Stimulated activated CD4-positive, alpha-beta T cell treated with anti-CD3 and anti-CD28 coated beads, Interleukin-1b, Interleukin-23, amount 100 ng/mL, for 1 hour (primary cell): ENCODE measurements at places on chromosomes 4 and X.

DNA sequence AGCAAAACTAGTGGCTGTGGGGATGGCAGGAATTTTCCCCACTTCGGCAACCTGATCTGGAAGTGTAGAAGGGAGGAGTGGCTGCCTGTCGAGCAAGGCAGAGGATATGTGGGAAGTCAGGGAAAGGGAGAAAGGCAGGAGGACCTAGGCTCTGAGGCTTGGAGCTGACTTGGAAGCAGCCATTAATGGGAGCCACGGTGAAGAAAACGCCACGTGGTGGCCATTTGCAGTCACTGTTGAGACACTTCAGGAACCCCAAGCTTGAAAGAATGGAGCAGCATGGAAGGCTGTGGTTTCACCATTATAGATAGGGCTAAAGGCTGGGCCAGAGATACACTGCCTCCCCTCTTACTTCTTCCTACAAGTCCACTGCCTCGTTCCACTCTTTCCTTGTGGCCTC, 41.8 kb upstream of the MAML3 start:
- DNase-seq, result no peak

DNA sequence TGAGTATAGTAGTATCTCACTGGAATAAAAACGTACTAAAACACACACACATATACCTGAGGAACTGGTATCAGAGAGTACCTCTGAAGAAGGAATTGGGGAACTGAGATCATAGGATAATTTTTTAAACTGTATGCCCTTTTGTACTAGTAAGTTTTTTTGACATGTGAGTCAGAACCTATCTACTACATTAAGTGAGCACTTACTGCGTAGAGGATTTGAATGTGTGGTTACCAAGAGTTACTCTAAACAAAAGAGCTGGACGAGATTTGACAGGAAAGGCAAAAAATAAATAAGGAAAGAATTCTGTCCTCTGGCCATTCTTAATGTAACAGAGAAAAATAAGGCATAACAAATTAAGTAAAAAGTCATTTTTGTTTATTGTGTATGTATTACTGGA, 546.5 kb upstream of the FAT1 start:
- no peak for DNase-seq

GRCh38 chr4:151783867-151784266, 23.1 kb upstream of the GATB start:
- DNase-seq, result no peak

DNA sequence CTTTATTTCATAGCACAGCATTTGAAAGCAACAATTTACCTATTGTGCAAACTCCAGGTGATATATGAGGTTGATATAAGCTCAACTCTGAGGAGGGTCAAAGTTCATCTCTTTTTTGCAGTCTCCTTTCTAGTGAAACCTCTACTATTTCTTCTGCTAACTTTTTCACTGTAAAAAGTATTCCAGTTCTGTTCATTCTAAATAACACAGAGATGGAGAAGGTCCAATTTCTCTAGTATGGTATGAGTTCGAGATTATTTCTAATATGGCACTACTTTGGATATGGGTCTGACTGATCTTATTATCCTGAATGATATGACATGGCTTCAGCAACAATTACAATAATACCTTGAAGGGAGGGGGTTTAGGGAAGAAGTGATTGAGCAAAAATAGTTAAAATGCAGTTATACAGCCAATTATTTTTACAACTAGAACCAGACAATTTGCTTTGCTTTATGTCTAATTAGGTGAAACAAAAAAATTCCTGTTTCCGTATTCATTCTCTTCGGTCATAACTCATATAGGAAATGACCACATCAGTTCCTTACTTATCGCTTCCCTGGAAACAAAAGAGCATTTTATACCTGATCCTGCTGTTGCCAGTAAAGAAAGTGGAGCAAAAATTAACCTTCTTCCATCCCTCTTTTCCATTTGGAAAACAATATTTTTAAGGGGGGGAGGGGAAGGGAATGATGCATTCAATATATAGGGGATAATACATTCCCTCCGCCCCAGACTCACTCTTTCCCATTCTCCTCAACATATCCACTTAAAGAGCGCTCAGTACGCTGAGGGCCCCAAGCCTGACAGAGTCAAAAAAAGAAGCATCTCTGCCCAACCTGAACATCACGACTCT, 1.0 kb downstream of the TBC1D9 start:
- DNase-seq, result no peak

DNA sequence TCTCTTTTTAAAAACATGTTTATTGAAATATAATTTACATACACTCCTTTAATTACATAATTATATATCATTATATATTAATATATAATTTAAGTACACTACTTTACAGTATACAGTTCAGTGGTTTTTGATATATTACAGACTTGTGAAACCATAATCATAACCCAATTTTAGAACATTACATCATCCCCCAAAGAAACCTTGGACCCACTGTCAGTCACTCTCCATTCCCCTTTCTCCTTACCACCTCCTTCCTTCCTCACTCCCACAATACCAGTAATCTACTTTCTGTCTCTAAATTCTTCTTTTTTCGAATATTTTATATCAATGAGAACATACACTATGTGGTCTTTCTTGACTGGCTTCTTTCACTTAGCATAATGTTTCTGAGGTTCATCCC, 17.9 kb upstream of the EXOSC9 start:
- no peak for DNase-seq

DNA sequence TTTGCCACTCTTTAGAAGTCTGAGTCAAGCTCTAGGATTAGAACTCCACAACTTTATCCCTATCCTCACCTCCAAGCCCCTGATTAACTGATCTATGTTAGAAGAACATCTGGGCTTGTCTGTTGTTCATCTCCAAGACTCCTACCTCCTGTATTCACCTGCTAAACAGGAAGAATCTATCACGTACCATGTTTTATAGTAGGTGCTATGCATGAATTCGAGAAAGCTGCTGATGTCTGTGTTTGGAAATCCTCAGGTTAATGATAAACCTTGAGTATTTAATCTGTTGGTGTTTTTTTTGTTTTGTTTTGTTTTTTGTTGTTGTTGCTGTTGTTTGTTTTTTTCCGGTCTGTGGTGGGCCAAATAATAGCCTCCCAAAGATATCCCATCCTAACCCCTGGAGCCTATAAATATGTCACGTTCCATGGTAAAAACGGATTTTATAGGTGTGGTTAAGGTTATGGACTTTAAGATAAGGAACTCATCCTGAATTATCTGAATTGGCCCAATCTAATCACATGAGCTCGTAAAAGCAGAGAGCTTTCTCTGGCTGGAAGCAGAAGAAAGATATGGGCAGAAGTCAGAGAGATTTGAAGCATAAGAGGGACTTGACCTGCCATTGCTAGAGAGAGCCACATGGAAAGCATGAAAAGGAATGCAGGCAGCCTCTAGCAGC, 101.2 kb upstream of the DUSP21 start:
- no peak for DNase-seq
